Right cardiac atrium (tissue), 5 donors: ENCODE measurements at places on chromosomes 13 and 19. TPM values are rescaled to one million over a fixed set of nuclear protein-coding genes. Genes with fewer than 3 reads are reported as not detected.

GRCh38 chr19:16161840-16162239 lies 11.5 kb downstream of the CIB3 start:
- DNase-seq = no peak

DNA sequence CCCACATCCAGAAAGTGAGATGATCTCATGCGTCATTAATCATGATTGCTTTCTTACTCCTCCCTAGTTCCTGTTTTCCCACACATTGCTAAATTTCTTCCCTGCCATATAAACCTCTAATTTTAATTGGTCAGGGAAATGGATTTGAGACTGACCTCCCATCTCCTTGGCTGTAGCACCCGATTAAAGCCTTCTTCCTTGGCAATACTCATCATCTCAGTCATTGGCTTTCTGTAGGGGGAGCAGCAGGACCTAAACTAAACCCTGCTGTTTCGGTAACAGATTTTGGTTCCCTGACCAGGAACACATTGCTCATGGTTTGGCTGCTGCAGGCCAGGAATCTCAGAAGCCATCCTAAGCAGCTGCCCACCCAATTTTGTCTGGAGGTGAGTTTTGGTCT lies 61.7 kb downstream of the SPRYD7 start:
- no peak for DNase-seq

DNA sequence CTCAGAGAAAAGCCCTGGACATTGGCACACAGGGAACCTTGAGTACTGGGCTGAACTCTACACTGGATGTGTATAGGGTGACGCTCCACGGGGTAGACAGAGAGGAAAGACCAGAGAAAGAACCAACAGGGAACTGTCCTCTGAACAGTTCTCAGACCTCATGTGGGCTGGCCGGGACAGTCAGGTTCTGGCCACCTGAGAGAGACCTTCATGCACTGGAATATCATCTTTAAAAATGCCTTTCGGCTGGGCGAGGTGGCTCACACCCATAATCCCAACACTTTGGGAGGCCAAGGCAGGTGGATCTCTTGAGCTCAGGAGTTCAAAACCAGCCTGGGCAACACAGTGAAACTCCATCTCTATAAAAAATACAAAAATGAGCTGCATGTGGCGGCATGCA lies 143.8 kb upstream of the GJB6 start:
- no peak for DNase-seq

GRCh38 chr19:2724148-2724557 lies 3.0 kb upstream of the DIRAS1 start:
- DNase-seq = no peak

- no peak for DNase-seq
Observed at GRCh38 chr13:98945863-98946605, 31.8 kb downstream of the DOCK9 start.

DNA sequence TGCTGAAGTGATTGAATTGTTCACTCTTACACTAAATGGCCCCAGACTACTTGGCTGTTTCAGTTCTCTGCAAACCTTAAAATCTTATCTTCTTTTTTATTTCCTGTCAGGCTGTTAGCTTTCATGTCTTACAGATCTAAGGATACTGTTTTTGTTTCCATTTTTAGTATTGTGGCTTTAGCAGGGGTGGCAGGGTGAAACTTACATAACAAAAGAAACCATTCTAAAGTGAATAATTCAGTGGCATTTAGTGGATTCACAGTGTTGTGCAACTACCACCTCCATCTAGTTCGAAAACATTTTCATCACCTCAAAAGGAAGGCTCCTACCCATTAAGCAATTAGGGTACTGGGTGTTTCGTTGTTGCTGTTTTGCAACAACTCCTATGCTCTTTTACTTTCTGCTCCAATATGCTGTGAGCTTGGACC lies 19.8 kb downstream of the TMEM272 start:
- DNase-seq = no peak

DNA sequence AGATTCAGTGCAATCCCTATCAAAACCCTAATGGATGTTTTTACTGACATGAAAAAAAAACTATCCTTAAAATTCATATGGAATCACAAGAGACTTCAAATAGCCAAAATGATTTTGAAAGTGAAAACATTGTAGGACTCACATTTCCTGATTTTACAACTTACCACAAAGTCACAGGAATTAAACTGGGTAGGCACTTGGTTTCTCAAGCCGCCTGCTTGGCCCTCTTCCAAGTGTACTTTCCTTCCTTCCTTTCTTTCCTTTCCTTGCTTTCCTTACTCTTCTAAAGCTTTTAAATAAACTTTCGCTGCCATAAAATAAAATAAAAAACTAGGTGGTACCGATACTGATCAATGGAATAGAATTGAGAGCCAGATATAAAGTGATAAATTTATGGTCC lies 21.0 kb upstream of the CD33 start:
- no peak for DNase-seq

SHD gene
- 41.3 TPM for total RNA-seq

DNA sequence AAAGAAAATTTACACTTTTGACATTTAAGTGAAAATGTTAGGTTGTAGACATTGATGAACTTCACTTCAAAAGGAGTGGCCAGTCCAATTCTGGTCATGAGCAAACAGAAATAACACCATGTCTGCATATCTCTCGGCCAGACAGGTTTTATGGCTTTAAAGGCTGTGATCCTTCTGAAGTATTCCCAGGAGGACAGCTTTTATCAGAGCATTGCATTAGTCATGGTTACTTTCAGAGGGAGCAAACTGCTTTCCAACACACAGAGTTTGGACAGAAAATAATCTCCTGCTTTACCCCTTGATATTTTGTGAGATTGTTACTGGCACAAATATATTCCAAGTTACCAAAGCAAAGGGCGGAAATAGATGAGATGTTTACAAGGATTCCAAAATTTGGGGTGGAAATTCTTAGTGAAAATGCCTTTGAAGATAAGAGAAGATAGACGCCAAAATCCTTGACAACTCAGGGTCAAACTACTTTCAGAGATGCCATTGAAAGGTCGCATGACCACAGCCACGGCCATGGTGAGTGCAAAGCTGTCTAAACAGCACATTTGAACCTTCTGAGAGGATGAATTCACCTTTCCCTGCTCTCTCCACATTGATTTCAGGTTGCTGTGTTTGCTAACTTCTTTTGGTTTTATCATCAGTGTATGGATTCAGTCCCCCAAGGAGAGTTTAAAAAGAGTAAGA lies 584.5 kb upstream of the SGCG start:
- no peak for DNase-seq

CYP2B6 gene
- not detected for total RNA-seq

MYO1F gene
- 18.9 TPM for total RNA-seq

DNA sequence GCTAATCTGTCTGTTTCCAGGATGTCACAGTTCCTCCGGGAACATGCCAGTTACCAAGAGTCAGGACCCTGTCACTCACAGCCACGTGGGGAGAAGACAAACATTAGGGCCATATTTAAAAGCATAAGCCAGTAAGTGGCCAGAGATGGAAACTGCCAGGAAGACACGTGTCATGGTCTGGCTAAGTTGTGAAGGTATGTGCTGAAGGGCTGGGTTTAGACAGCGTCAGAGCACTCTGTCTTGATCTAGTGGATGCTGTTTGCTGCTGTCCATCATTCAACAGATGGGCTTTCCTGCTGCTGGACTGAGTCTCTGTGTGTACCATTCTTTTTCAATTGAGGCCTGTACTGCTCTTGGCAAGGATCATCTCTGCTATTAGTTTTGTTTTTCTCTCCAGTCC lies 128.6 kb downstream of the HS6ST3 start:
- no peak for DNase-seq

- no peak for DNase-seq
Observed at GRCh38 chr13:110001670-110002275, 215.4 kb upstream of the IRS2 start.

- no peak for DNase-seq
Observed at GRCh38 chr19:22893855-22894270, 61.8 kb downstream of the ZNF723 start.

GRCh38 chr19:3710265-3710812 lies 2.2 kb downstream of the TJP3 start:
- peak; percentile 87 for DNase-seq

UPF1 gene
- total RNA-seq = 37.8 TPM

OSCAR gene
- total RNA-seq = 1.5 TPM

ZNF577 gene
- 8.4 TPM for total RNA-seq

DNA sequence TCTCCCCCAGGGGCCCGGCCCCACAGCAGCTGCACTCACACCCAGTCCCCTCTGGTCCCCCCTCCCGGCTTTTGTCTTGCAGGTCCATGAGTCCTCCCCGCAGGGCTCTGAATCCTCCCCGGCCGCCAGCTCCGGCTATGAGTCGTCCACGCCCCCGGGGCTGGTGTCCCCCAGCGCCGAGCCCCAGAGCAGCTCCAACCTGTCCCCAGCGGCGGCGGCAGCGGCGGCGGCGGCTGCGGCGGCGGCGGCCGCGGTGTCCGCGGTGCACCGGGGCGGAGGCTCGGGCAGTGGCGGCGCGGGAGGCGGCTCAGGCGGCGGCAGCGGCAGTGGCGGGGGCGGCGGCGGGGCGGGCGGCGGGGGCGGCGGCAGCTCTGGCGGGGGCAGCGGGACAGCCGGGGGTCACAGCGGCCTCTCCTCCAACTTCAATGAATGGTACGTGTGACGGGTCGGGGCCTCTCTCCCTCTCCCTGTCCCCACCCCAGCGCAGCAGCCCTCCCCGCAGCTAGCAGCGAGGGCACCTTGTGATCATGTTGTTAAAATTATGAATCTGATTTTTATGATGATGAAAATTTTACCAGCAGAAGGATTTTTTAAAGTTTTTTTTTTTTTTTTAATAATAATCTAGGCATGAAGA lies 3.8 kb downstream of the ZIC2 start:
- no peak for DNase-seq

- no peak for DNase-seq
Observed at GRCh38 chr19:31586282-31586681, 237.0 kb upstream of the TSHZ3 start.

TEX101 gene
- total RNA-seq = not detected

- DNase-seq = no peak
Observed at GRCh38 chr13:73877399-73877798, 256.8 kb downstream of the KLF12 start.

DNA sequence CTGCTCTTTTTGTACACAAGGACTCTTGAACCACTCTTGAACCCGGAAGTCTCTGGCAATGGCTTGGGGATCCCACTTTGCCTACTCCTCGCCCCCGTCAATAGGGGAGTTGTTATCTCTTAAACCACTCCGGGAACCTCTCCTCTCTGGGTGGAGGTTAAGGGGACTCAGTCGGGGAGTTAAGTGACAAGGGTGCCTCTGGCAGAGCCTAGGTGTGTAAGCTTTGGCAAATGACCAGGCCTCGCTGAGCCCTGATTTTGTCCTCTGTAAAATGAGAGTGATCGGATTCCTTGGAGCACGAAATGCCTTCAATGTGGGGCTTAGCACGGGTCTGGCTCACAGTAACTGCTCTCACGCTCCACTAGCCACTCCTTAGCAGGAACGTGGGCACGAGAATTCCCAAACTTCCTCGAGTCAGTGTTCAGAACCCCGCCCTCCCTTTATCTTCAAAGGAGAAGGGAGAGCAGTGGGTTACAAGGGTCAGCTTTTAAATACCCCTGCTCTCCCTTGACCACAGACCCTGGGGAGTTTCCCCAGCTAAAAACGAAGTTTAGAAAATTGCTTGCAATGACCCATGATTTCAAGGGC lies 193.3 kb downstream of the KATNAL1 start:
- DNase-seq = no peak

- DNase-seq = no peak
Observed at GRCh38 chr13:97621631-97622030, 187.7 kb downstream of the RAP2A start.

DNA sequence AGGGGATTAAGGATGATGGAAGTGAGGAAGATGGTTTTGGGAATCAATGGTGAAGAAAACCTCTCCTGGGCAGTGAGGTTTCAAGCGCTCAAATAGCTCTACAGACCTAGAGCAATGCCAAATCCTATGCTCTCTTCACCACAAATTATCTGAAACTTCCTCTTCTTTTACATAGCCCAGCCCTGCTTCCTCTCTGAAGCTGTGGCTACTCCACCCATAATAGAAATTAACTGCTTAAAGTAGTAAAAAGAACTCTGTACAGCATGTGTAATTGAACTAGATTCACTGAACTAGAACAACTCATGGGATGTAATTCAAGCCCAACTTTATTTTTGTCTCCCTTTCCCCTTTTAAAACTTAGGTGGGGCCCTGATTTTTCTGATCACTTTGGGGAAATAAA lies 20.4 kb upstream of the IFT88 start:
- no peak for DNase-seq

DNA sequence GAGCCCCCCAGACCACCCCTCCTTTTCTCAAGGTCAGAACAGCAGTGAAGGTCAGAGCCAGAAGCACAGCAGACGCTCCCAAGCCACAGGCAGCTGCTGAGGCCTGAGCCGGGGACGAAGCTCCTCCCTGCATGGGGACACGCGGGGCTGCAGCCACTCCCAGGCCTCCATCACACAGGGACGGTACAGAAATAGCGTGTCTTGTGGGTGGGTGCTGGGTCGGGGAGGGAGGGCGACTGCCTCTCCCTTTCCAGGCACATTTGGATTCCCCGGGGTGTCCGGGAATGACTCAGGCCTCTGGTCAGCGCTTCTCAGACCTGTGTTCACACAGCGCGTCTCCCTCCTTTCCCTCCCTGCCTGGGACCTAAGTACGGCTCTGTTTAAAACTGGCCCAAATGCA lies 33.2 kb downstream of the RASA3 start:
- peak; percentile 91 for DNase-seq

GRCh38 chr19:34454091-34454490 lies 25.9 kb downstream of the UBA2 start:
- DNase-seq = no peak

- DNase-seq = peak; percentile 84
Observed at GRCh38 chr19:52689843-52690368, 44.9 kb downstream of the ZNF611 start.

DNA sequence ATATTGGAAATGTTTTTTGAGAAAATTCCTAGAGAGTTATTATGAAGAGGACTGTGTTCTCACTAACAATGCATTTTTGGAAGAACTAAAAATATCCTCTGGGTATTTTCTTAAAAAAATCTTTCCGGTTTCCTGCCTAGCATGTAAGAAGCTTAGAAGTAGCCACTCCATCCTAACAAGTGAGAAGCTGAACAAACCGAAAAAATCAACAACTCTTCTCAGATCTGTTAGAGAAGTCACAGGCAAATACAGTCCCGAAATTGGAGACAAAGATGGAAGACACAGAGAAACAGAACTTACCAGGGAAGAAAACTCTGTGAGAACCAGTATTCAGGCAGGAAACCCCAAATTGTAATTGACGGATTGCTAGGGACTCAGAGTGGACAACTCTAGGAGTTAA lies 173.0 kb downstream of the KLF12 start:
- no peak for DNase-seq
